NCI-H510A (cell line): ENCODE measurements at places on chromosomes 16 and 17.

GRCh38 chr17:19703828-19704613 is 12.4 kb downstream of the SLC47A2 start:
- DNase-seq: no peak

DNA sequence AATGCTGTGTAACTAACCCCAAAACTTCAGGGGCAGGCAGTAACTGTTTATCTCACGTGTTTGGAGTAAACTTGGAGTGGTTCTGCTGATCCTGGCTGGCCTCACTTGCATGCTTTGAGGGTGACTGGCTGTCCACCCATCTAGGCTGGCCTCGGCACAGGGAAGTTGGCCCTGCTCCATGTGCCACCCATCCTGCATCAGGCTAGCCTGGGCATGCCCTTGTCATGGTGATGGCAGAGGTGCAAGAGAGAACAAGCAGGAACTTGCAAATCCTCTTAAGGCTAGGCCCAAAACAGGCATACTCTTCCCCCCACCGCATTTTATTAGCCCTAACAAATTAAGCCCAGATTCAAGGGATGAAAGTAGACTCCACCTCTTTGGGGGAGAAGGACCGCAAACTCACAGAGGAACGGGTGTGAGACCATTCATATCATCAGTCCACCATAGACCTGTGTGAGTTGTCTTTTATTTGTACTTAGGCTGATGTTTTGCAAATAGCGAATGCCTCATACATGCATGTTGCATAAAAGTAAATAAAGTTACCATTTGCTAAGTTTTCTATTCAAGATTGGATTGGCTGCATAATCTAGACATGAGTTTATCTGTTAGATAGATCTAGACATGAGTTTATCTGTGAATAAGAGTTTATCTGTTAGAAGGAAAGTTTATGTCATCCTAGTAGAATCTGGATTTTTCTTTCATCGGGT is 221.0 kb downstream of the CCDC182 start:
- peak; percentile 88 for DNase-seq

DNA sequence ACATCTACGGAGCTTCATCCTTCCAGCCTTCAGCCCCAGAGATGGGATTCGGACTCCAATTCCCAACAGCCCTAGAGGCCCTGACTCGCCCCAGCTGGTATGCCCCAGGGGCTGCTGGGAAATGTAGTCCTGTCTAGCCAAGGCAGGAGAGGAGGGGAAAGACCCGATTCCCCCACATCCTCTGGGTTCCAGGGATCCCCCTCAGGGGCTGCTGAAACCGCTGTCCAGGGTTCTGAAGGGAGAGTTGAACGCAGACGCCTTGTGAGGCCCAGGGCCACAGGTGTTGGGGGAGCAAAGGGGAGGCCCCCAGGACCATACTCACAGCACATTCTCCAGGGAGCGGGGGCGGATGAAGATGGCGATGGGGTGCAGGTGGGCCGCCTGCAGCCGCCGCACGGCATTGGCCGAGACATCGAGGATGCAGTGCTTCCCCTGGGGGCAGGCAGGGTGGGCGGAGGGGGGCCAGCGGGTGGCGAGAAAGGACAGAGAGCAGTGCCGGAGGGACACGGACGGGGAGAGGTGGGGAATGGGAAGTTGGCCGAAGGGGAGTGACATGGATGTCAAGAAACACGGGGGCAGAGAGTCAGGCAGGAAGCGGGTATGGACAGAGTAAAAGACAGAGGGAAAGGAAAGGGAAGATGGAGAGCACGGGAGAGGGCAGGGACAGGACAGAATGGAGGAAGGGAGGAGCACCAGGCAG is 12.6 kb upstream of the ASGR1 start:
- no peak for DNase-seq

GRCh38 chr17:43578699-43579565 is 32.8 kb upstream of the ETV4 start:
- peak; percentile 6 for DNase-seq

DNA sequence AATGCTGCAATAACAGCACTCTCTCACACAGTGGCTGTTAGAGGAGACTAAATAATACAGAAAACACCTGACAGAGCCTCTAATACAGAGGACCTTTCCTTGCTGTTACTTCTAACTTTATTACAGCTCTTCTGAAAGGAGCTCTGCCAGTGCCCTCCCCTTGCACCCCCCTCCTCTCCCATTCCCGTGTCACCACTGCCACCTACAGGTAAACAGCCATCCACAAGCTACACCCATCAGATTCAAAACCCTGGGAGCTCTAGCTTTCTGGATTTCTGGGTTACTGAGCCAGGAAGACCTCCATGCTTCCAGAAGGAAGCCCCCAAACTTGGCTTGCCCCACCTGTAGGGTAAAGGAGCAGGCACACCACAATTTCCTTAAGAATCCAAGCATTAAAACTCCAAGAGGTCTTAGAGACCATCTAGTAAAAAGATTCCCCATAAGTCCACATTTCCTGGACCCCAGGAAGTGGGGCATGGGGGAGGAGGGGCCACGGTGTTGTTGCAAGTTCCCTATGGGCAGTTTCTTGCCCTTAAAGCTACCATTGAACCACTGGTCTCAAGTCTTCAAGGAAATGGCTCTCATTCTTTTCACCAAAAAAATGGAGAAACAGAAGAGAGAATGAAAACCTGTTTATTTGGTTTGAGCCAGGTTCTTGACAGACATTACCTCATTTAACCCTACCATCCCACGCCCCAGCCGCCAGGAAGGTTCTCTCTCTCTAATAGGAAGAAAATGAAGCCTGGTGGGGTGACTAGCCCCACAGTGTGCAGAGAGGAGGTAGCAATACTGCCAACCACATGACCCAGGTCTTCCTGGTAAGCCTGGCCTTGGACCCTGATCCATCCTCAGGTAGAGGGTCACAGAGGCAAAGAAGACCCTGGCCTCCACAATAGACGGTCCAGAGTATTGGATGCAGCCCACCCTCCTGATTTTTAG is 52.8 kb downstream of the TOM1L2 start:
- peak; percentile 55 for DNase-seq

DNA sequence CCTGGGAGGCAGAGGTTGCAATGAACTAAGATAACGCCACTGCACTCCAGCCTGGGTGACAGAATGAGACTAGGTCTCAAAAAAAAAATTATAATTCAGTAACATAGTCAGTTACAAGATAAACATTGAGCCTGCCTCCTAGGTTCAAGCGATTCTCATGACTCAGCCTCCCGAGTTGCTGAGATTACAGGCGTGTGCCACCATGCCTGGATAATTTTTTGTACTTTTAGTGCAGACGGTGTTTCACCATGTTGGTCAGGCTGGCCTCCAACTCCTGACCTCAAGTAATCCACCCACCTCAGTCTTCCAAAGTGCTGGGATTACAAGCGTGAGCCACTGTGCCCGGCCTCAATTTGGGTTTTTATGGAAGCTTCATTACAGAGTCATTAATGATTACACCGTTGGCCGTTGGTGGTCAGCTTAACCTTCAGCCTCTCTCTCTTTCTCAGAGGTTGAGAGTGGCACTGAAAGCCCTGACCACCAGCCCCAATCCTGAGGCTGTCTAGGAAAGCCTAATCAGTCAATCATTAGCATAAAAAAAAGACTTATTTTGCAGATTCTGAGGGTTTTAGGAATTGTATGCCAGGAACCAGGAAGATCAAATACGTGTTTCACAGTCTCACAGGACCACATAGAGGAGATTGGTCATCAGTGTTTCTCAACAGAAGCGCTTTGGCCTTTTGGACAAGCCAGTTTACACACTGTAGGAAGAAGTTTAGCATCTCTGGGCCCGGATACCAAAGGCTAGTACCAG is 1.3 kb upstream of the LRRC37A3 start:
- DNase-seq: no peak

- peak; percentile 64 for DNase-seq
Measured at GRCh38 chr17:50866950-50867362, 802 bp upstream of the TOB1 start.

DNA sequence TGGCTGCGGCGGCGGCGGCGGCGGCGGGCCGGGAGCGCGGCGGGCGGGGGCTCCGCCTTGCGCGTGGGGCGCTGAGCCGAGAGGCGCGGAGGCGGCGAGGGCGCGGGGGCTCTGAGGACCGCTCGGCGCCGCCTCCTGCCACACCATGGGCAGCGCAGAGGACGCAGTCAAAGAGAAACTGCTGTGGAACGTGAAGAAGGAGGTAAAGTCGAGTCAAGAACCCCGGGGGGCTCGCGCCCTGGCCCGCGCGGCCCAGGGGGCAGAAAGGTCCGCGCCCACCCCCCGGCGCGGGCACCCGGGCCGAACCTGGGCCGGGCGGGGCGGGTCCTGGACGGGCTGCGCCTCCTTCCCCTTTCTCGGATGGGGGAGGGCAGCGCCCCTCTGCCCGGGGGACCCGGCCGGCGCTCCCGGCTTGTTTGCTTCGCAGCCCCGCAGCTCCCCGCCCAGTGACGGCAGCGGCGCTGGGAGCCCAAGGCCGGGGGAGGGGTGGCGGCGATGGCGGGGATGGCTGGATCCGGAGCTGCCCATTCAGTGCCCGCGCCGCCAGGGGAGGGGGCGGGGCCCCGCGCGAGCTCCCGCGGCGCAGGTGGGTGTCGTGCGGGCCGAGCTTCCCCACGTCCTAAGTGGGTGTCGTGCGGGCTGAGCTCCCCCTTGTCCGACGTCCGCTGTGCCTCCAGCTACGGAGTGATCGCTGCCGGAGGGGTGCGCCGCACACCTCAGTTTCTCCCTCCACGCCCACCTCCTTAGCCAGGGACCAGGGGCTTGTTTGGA is 428 bp downstream of the SGSM2 start:
- DNase-seq: peak; percentile 13

GRCh38 chr16:79451196-79451816 is 149.2 kb downstream of the MAF start:
- DNase-seq: no peak

- no peak for DNase-seq
Measured at GRCh38 chr17:9343516-9343915, 232.1 kb downstream of the STX8 start.

GRCh38 chr16:84141143-84141670 is 3.8 kb downstream of the HSDL1 start:
- DNase-seq: peak; percentile 23
